ENCODE measurements at places on chromosomes 3 and 15.
A peak's percentile ranks its signal among the peaks of the same experiment; 100 is the strongest.

GRCh38 chr3:64508140-64508539 lies 179.7 kb downstream of the ADAMTS9 start:
- DNase-seq, result no peak

GRCh38 chr3:174618368-174619080 lies 240.6 kb upstream of the NAALADL2 start:
- DNase-seq, result no peak

DNA sequence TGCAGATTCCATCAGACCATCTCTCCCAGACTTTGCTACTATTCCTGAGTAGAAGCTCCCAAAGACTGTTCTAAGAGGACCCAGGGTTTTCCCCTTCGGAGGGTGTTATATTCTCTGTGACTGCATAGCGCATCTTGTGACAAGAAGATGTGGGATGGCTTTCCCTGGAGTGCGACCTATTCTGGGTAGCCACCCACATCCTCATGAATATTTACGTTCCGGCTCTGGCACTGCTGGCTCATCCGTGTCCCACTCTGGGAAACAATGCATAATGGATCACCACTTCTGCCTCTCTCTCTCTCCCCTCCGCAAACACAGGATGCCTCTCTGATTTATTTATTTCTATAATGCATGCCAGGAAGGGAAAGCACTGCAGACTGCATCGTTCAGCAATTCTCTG lies 166.1 kb downstream of the PYDC2 start:
- no peak for DNase-seq

DNA sequence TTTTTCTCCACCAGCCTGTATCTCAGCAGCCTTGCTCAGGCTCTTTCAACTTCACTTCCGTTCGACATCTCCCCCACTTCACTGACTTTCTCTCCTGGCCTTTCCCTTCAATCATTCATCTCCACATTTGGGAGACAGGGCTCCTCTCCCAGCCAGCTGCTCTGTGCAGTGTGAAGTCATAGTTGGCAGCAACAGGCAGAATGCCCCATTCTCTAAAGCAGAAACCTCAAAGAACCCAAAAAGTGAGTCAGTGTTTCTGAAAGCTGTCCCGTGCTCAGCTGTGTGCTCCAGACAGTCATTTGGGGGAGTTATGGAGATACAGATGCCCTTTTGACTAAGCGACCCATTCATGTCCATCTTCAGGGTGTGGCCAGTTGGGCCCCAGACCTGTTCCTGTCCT lies 54.3 kb downstream of the NTRK3 start:
- no peak for DNase-seq

GRCh38 chr3:96192966-96193550 lies 621.3 kb upstream of the EPHA6 start:
- peak; percentile 19 for DNase-seq

GRCh38 chr3:16303037-16303575 lies 38.1 kb downstream of the OXNAD1 start:
- no peak for DNase-seq

DNA sequence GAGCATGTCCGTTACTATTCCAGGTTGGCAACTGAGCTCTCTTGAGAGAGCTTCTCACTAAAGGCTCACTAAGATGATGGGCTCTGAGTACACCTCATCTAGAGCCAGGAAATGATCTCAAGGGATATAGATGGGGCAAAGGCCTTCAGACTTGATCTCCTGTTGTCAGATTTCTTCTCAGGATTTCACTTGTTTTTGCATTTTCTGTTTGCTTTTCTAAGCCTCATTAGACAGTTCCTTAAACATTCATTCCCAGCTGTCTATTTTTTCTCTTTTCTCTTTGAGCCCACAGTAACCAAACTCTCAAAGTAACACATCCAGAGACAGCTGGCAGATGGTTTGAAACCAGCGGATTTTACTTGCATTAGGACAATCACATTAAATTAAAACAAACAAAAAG lies 28.4 kb upstream of the ARL8B start:
- DNase-seq, result no peak

DNA sequence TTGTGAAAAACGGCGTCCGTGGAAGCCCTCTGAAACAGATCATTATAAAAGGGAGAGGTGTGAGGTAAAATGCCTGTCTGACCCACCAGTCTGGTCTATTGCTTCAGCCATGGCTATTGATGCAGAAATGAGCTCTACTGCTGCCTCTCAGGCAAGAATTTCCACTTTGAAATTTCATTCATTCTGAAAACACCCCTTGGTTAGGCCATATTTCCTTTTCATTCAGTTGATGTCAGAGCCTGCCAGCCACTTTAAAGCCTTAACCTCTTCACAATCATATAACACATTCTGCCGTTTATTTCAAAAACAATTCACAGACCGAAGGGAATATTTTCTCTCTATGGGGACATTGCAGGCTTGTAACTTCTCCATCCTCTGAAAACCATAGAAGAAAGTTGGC lies 71.9 kb downstream of the FOXB1 start:
- DNase-seq, result no peak

DNA sequence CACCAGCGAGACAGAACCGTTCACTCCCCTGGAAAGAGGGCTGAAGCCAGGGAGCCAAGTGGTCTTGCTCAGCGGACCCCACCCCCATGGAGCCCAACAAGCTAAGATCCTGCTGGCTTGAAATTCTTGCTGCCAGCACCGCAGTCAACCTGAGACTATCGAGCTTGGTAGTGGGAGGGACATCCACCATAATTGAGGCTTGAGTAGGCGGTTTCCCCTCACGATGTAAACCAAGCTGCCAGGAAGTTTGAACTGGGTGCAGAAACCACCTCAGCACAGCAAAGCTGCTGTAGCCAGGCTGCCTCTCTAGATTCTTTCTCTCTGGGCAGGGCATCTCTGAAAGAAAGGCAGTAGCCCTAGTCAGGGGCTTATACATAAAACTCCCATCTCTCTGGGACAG lies 151.0 kb downstream of the MBNL1 start:
- no peak for DNase-seq

DNA sequence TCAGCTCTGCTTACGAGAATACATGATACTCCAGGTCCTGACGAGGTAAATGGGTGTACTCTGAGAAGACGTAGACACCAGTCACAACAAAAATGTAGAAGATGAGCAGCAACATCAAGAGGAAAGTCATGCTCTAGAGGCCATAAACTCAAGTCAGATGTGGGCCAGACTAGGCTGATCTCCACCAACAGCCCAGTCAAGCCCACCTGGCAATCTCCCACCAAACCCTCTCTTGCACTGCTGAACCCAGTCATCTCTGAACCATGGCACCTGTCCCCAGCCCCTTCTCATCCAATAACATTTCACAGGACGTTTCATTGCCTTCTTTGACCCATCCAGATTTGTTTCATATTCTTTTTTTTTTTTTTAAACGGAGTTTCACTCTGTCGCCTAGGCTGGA lies 10.8 kb upstream of the PDIA3 start:
- no peak for DNase-seq

DNA sequence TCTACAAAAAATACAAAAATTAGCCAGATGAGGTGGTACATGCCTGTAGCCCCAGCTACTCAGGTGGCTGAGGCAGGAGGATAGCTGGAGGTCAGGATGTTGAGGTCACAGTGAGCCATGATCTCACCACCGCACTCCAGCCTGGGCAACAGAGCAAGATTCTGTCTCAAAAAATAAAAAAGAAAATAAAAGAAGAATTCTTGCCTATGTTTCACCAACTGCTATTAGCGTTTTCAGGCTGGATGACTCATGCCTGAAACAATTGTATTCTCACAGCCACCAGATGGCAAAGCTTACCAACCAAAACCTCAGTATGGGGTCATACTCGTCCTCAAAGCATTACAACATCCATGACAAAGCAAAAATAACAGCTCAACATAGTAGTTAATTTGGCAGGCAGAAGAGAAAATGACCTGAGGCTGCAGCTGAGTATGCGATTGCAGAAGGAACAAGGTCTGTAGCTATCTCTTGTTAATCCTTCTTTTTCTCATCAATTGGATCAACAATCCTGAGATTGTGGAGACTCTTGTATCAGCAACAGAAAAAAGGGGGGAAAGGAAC lies 52.2 kb downstream of the TP53BP1 start:
- DNase-seq, result peak; percentile 95

DNA sequence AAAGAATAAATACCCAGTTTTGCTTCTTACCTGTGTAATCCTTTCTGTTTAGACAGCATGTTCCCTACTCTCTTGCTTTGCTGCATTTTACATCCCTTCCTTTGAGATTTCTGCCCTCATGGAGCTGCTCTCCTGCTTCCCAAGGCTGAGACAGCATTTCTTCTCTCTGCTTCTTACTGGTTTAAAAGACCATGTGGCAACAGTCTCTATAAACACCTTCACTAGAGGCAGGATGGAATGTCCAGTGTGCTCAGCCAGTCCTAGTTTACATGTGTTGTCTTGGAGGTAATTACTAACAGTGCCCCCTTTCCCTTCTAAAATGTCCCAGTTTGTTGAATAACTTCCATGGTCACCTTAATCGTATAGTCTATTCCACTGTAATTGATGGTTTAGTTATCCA lies 262.3 kb downstream of the CNTN3 start:
- DNase-seq, result no peak

DNA sequence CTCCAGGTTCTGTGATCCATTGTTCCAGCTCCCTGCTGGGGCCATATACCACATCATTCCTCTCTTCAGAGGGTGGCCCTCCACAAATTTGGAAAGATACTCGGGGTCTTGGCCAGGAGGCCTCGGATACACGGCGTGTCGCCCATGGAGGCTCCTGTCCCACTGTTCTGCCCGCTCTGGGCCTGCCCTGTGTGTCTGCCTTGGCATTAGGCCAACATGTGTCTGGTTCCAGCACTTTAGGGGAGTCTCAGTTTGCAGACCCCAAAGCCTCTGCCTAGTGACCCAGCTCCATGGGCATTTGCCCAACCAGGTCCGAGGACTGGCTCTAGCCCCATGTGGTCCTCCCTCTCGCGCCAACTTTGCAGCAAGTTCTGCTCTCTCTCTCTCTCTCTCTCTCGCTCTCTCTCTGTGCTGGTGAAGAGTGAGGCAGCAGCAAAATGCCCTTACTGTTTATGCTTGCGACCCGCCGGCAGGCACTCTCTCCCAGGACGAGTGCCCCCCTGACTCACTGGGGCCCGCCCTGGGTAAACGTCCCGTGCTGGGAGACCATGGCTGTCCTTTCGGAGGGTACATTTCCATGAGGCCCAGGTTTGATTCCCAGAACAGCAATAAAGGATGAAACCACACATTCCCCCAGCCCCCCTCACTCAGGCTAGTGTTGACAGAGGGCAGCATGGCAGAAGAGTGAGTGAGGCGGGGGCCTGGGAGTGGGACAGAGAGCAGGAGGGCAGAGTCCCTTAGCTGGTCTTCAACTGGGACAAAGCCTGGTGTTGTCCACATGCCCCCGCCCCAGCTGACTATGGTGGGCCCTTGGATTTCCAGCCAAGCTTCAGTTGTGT lies 77.9 kb downstream of the ISG20 start:
- no peak for DNase-seq

GRCh38 chr15:85024509-85025336 lies 43.1 kb downstream of the PDE8A start:
- no peak for DNase-seq

DNA sequence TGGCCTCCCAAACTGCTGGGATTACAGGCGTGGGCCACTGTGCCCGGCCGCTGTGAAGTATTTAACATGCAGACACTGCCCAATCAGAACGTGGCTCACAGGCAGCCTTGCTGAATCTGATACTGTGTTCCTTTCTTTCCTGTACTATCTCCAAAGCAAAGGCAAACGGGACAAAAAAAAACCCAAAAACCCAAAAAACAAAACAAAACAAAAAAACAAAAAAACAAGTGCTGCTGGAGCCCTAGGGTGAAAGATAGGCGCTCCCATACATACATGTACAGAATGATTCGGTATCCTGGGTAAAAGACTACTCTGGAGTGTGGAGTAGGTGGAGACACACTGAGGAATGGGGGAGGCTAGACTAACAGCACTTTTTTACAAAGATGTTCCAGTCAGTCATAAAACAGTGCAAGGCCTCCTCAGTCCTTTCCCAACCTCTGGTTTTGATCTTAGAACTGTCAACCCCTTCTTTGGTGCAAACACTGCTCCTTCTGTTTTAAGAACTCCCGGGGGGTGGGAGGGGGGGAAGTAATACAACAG lies 7.7 kb upstream of the MAP1A start:
- no peak for DNase-seq

- peak; percentile 86 for DNase-seq
Measured at GRCh38 chr3:142723968-142724681, at the start of gene TRPC1. TSS of gene TRPC1 (plus strand) at chr3:142724034. CDS start at chr3:142724560, 526 bp downstream.

DNA sequence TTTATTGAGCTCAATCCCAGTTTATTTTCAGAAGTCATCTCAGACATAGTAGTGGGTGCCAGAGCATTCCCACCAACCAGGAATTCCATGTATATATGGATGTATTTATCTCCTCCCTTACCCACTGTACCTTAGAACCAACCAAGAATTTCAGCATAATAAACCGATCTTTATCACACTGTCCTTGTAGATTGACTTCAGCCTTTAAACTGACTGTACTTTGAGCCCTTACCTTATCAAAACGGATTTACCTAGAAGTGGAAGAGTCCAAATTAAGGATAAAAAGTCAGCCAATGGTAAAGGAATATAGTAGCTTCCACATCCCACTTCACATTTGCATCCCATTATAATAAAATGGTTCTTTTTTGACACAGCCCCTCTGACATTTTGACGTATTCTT lies 37.9 kb downstream of the GATM start:
- DNase-seq, result no peak

- no peak for DNase-seq
Measured at GRCh38 chr15:98777426-98777825, 129.1 kb downstream of the IGF1R start.

DNA sequence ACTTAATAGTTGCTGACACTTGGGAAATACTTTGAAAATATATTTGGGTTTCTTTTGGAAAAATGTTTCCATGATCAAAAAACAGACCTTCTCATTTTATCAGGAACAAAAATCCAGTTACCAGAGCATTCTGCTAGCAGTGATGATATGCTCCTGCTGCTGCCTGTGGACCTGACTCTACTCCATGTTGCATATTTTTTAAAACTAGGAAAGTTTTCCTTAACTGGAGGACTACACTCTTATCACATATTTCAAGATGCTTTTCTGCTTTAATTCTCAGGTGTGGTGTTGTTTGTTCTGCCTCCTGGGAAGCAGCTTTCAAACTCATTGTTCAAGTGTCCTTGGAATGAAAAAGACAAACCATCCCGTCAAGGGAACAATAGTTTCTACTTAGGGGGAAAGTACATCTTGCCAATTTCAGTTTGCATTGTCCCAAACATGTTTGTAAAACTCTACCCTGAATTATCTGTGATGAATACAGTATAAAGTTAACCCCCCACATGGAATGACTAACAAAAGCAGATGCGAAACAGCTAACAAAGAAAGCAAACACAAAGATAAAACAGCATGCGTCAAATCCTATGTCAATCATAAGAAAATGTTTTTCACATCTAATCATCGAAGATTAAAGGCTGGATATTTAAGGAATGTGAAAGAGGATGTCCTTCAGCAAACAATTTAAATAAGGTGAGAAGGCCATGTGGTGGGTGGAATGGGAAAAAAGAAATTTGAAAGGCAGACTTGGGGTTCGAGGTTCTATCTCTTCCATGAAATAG lies 40.1 kb upstream of the PSMD6 start:
- DNase-seq, result peak; percentile 17

- DNase-seq, result peak; percentile 22
Measured at GRCh38 chr3:198079771-198080520, 119.9 kb downstream of the LMLN start.

Measured in lung microvascular endothelial cell (primary cell).